Naive B cell (primary cell): ENCODE measurements at places on chromosomes 5 and 9.

- DNase-seq = no peak
These were observed 61.1 kb upstream of the IFNE start for GRCh38 chr9:21543187-21543586.

GRCh38 chr5:83285661-83286398 lies 185.7 kb upstream of the VCAN start:
- DNase-seq = no peak

- no peak for DNase-seq
These were observed 849 bp upstream of the RGMB start for GRCh38 chr5:98772415-98773213.

DNA sequence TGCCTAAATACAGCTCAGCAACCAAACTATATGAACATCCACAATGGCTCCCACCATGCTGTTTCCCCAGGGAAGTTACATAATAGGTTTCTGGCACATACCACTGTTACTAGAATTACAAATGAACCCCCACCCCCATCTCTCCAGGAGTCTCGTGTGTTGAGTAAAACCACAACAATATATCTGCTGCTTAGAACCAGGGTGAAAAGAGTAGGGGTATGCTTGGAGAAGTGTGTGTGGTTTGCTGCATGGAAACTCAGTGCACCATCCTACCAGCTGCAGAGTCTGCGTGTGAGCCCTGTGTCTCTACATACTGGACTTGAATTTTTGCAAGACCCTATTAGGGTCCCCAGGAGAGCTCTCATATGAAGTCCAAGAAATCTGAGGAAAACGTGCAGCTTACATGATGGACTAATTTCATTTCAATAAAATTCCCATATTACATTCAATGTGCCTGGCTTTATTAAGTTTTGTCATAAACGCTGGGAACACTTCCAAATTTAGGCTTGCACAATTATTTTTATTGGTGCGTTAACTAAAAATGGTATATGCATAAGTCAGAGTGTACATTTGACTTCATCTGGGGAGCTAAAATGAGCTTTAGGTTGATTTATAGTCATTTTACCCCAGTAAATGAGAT lies 104.5 kb upstream of the NFIB start:
- DNase-seq = no peak

- no peak for DNase-seq
These were observed 205.8 kb downstream of the SEMA5A start for GRCh38 chr5:9340085-9340484.

- no peak for DNase-seq
These were observed 179.8 kb upstream of the EDIL3 start for GRCh38 chr5:84564321-84565075.

DNA sequence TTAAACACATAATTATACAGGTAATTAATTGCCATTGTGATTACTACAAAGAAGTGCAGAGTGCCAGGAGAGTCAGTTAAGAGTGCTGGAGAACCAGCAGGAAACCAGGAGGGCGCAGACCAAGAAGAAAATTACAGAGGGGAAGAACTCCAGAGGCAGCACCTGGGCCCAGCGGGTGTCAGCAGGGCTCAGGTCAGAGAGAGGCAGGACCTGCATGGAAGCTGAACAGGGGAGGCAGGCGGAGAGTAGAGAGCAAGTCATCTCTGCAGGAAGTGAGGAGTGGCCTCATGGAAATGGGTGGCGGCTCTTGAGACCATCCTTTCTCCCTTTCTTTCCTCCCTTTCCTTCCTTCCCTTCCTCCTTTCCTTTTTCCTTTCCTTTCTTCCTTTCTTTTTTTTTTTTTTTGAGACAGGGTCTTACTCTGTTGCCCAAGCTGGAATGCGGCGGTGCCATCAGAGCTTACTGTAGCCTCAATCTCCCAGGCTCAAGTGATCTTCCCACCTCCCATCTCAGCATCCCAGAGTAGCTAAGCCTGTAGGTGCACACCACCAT lies 4.0 kb upstream of the ZBTB34 start:
- DNase-seq = no peak

DNA sequence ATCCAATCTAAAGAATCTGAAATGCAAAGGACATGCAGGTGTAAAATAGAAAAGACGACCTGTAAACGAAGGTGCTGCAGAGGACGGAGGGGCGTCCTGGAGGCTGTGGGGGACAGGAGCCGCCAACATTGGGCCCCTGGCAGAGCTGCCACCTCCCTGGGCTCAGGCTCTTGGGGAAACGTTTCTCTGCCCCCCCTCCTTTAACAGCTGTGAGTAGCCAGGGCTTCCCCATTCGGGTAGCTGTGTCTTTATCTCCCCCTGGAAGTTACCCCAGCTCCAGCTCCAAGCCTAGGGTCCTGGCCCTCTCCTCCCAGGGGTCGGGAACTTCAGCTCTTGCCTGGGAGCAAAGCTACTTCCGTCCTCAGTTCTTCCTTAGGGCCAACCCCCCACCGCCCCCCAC lies 51.5 kb downstream of the PSD2 start:
- DNase-seq = no peak

GRCh38 chr9:89225587-89225986 lies 47.0 kb upstream of the SHC3 start:
- no peak for DNase-seq
